ENCODE measurements at places on chromosomes 2 and 18.

DNA sequence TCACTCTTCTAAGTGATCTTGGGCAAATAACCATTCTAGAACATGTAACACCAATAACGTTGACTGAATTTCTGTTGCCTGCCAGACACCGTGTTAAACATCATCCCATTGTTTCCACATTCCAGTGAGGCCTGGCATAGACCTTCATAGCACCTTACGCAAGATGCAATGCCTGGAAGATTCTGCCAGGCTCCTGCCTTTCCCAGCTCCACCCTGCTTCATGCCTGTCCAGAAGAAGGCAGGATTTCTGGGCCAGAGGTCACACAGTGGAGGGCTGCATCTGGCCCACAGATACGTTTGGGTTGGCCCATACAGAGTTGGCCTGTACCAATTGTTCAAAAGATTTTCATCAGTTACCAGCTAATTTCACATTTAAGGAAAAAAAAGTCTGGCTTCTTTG, 46.3 kb downstream of the EN1 start:
- no peak for DNase-seq

DNA sequence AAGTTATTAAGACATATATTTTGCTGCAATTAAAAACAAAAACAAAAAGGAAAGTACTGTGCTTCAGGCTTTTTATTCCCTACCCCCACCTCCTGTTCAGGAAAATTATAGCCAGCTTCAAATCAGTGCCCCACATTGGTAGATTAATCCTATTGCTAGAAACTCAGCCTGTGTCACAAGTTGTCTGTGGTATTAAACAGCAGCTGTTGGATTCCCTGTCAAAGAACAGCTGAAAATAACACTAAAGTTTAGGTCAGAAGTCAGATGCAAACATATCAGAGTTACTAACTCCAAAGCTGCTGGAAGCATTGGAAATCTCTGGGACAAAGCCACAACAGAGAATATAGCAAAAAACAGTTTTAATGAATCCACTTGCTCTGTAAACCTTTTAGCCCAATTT, 818 bp upstream of the CCDC141 start:
- no peak for DNase-seq

DNA sequence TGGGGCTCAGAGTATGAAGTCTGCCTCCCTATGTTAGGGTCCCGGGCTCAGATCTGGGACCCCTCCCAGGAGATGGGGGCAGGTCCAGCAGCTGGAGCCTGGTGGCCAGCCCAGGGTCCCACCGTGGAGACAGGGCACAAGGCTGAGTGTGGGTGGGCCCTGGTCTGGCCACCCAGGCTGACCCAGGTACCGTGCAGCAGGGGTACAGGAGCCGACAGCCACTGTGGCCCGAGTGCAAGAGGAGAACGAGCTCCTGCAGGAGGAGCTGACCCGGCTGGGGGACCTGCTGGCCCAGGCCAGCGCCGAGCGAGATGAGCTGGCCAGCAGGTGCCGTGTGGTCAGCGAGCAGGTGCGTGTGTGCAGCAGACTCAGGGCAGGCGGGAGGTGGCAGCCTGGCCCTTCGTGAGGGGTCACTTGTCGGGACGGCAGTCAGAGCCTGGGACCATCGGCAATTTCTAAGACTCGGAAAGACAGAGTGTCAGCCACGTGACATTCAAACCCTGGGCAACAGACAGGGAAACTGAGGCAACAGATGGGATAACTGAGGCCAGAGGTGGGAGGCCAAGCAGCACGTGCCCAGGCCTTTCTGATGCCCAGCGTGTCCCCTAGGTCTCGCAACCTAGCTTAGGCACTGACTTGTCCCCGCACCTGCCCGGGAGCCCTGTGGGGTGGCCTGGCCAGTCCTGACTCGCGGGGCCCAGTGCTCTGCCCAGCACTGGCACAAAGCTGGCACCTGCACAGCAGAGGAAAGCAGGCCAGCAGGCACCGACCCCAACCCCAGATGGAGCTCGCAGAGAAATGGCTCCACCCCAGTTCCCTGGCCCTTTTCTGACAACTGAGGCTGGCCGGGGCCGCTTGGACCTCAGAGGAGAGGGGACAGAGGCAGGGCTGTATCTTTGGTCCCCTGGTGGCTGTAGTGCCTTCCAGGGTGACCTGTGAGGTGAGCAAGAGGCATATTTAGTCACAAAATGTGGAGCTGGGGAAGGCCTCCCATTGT, 13.9 kb downstream of the CROCC2 start:
- DNase-seq, result no peak

- no peak for DNase-seq
Measured at GRCh38 chr2:38966006-38966405, 76.3 kb downstream of the ARHGEF33 start.

DNA sequence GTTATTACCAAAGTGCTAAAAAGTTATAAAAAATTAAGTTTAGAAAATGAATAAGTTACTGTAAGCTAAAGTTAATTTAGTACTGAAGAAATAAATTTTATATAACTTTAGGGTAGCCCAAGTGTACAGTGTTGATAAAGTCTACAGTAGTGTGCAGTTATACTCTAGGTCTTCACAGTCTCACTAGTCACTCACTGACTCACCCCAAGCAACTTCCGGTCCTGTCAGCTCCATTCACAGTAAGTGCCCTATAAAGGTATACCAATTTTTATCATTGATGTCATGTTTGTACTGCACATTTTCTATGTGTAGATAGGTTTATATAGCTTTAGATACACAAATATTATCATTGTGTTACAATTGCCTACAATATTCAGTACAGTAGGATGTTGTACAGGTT, 518.3 kb upstream of the PIK3C3 start:
- no peak for DNase-seq

DNA sequence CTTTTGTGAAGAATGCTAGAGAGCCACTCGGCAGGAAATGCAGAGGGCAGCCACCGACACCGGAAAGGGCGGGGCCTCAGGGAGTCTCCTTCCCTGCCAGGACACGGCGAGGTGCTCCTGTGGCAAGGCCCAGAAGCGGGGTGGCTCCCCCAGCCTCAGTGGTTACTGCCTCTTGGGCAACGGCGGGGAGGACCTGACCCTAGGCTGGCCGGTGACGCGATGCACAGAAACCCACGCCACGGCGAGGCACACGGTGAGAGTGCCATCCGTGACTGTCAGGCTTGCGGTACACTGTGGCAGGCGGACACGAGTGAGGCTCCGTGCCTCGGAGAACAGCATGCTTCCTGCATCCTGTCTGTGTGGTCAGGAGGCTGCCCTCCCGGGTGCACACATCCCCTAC, 47.8 kb downstream of the ZAP70 start:
- no peak for DNase-seq

DNA sequence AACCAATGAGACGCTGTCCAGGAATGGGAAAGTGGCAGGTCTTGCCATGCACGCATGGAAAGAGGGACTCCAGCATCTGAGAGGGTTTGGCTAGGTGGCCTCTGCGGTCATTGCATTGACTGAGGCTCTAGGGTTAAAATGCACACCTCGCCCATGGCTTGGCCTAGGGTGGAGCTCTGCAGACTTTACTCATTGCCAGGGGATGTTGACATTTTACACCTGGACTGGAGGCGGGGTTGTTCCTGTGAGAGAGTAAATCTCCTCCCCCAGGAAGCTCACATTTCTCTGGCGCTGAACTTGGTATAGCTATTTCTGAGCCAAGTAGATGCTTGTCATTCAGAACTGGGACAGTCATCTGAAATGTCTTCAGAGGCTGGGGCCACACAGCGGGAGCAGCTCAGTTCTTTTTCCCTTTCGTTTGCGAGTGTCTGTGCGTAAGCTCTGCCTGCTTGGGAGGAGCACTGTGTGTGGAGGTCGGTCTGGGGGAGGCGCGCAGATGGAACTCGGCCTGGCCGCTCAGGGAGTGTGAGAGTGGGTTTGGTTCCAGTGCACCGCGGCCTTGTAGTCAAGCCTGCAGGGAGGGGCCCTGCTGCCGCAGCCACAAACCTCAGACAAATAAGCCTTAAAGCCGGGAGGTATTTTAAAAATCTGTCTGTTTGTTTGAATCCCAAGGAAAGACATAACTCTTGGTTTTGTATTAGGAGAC, 76.5 kb downstream of the LPIN1 start:
- no peak for DNase-seq

GRCh38 chr2:197248623-197249022, 62.0 kb downstream of the ANKRD44 start:
- DNase-seq, result no peak

DNA sequence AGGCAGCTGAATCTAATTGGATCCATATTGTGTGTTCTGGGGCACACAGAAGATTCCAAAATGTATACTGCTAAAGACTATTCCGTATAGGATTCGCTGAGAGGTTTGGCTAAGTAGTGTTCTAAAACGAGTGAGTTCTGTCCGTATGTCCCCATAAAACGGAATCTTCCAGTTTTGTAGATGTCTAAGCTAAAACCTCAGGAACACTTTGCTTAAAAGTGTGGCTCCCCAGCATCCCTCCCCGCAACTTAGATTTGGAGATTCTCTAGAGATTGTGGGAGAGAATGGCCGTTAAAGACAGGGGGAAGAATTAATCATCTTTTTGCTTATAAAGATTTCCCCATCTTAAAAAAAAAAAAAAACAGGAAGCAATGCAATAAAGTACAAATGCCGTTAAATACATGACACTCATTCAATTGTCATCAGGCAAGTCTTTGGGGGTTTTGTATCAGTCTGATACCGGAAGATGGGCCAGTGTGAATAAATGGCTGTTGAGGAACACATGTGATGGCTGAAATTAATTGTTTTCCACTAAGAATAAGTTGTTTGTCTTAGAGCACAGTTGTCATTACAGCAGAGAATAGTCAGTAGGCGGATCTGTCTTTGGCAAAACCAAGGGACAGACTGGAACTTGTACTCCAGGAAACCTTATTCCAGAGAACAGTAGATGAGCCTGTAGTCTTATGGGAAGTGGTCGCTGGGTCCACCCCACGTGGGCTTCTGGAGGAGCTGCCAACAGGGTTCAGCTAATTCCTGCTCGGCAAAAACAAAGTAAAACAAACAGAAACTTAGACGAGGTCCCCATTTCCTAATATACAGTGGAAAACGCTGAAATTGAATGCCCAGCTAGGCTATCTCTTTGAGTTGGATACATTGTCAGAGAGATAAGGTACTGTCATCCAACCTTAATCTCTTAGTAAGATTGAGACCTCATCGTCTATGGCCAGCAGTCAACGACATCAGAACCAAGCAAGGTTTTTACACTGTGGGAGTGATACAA, 1.7 kb downstream of the EMILIN2 start:
- no peak for DNase-seq
